ENCODE measurements at places on chromosomes 1 and 21.

DNA sequence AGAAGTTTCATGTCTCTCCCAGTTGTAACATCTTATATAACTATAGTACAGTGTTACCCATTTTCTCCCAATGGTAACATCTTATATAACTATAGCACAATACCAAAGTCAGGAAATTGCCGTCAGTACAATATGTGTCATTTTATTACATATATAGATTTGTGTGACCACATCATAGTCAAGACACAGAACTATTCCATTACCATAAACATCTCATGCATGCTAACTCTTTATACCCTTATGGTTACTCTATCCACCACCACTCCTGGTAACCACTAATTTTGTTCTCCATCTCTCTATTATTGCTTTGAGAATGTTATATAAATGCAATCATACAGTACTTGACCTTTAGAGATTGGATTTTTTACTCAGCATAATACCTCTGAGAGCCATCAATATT lies 120.7 kb downstream of the BACH1 start:
- no peak for DNase-seq

DNA sequence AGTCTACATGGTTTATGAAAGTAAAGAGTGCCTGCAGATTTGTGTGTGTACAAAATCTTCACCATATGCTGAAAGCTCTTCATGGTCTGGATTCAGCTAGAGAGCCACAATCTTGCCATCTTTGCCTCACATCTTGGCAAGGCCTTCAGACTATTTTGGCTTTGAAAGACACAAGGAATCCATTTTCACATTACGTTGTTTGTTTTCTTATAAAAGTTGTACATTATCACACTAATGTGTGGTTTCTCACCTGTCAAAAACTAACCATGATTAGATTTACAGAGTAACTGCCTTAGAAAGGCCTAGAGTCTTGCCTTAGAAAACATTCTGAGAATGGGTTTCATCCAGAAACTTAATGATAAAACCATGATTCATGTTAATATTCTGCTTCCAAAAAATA lies 494.6 kb downstream of the NEGR1 start:
- no peak for DNase-seq

- no peak for DNase-seq
Measured at GRCh38 chr1:46244656-46245371, 2.7 kb upstream of the RAD54L start.

GRCh38 chr1:171173069-171173468 lies 12.0 kb upstream of the FMO2 start:
- no peak for DNase-seq

DNA sequence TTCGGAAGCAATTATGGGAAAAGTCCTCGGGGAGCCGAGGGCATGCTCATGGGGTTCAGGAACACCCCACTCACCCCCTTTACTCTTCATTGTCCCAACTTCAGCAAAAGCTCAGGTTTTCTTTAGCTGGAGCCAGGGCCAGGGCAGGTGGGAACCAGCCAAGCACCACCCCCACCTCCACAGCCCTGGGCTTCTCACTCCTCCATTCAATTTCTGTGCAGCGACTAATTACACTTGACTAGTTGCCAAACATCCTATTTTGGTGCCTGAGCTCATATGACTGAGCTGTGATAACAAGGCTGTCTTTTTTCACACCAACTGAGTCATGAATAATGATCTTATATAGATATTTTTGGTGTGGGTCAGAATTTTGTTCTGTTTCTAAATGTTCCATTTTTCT lies 257.2 kb upstream of the AJAP1 start:
- no peak for DNase-seq

DNA sequence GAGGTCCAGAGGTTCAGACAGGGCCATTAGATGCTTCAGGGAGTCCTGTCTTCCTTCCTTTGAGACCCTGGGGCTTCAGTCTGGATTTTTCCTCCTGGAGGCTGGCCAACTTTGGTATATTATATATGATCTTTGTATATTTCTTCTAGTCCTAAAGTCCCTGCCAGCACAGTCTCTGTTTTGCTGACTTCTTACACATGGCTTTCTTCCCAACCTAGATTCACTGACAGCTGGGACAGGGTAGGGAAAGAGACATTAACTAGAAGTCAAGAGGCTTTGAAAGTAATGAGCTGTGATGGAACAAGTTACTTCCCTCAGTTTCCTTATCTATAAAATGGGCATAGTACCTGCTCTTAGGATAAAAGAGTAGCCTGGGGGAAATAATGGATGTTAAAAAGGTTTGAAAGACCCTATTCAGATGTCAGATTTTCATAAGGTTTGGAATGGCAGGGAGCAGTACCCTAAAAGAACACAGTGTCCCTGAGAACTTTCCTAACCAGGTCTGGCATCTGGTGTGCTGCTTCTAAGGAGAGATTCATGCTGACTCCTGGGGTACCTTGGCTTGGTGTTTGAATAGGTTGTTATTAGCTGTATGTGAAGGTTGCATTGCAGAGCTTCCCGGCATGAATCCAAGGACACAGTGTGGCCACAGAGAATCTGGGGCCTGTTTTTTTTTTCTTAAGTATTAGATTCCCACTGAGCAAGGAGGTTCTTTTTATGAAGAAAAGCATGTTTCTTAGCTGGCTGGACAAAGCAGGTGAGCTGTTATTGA lies 47.6 kb downstream of the RASSF5 start:
- no peak for DNase-seq

DNA sequence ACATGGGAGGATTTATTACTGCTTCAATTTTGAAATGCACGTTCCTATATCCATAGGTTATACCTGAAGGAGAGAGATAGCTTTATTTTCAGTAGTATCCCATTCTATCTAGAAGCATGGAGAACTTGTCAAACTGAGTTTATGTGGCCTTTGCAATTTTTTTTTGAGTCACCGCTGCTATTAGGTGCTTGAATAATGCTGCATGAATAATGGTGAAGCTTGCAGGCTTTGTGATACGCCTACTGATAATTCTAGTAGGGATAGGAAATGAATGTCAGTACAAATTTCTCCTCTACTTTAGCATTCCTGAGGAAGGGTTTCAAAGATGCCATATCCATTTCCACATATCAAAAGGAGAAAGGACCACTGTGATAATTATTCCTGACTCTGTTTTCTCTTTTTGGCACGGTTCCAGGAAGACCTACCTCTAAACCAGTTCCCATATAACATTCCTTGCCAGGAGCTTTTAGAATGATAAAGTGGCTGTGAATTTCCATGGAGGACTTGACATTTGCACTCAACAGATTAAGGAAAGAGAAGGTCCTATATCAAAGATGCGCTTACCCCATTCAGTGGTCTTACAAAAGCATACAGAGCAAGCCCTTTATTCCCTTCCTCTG lies 83.5 kb downstream of the SPATA46 start:
- no peak for DNase-seq
